ENCODE measurements at places on chromosomes 11 and 22.

- no peak for DNase-seq
These were observed 69.0 kb downstream of the UBASH3B start for GRCh38 chr11:122724520-122724919.

DNA sequence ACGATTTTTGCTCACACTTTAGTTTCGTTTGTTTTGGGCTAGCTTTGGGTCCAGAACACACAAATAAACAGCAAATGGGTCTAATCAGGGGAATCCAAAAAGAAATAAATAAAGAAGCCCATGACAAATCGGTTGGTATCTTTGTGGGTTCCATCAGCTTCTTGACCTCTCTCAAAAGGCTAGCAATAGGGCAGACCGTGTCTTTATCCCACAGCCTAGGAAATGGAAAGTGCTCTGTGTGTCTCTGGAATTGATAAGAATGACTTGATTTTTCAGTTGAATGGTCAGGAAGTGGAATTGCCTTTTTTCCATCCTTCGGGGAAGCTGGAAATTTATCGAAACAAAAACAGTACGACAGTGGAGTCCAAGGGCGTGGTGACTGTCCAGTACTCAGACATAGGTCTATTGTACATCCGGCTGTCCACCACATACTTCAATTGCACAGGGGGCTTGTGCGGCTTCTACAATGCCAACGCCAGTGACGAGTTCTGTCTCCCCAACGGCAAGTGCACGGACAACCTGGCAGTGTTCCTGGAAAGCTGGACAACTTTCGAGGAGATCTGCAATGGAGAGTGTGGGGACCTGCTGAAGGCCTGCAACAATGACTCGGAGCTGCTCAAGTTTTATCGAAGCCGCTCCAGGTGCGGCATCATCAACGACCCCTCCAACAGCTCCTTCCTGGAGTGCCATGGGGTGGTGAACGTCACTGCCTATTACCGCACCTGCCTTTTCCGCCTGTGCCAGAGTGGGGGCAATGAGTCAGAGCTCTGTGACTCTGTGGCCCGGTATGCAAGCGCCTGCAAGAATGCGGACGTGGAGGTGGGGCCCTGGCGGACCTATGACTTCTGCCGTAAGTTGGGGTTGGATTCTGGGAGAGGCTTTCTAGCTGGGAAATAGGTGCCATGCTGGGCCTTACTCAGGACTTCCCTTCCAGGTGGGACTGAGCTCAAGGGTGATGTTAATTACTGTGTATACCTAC lies 28.6 kb downstream of the TECTA start:
- no peak for DNase-seq

GRCh38 chr11:109153836-109154235 lies 268.2 kb upstream of the C11orf87 start:
- no peak for DNase-seq

GRCh38 chr11:2574043-2574552 lies 125.7 kb downstream of the KCNQ1OT1 start:
- no peak for DNase-seq

- no peak for DNase-seq
These were observed 25.6 kb downstream of the SYT7 start for GRCh38 chr11:61555051-61555969.

- DNase-seq, result no peak
These were observed 5.0 kb upstream of the LIMK2 start for GRCh38 chr22:31206896-31207687.

- DNase-seq, result no peak
These were observed 1041.6 kb downstream of the BRD1 start for GRCh38 chr22:48785792-48786678.

GRCh38 chr11:113835306-113835705 lies 40.1 kb downstream of the USP28 start:
- DNase-seq, result no peak

DNA sequence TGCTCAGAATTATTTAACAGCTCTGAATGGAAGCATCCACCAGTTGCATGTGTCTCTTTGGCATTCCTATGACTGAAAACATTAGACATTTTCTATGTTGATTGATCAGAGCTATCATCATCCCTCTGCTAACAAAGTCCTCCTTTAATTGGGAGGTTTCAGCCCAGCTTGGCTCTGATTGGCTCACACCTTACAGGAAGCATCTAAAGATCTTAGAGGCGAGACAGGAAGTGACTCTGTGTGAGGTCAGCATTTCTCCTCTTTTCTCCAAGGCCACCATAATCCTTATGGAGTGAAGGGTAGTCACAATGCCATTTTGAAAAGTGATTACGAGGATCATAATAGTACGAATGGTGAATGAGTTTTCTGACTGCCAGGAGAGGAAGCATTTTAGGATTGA lies 260.8 kb downstream of the MIAT start:
- DNase-seq, result no peak

DNA sequence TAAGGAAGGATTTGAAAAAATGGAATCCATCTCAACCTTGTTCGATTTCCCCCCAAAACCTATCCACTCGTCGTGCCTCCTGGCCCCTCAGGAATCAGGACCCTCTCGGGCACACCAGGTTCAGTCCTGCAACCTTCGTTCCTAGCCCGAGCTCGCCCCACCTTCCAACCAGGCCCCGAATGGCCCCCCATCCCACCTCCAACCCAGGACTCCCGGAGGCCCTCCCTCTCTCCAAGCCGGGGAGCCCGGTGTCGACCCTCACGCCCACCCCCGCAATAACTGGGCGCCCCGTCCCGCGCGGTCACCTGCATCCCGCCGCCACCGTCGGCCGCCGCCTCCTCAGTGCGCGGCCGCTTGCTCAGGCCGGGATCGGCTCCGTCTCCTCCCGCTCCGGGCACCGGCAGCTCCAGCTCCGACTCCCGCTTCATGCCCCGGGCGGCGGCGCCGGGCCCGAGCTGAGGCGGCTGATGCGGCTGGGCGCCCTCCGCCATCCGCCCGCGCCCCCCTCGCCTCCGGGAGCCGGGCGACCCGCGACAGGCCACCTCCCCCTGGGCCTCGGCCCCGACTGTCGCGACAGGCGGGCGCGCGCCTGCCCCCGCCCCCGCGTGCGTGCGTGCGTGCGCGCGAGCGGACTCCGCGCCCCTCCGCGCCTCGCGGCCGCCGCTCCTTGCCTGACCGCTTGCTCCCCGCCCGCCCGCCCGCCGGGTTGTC lies 534 bp downstream of the RBFOX2 start:
- peak; percentile 2 for DNase-seq

DNA sequence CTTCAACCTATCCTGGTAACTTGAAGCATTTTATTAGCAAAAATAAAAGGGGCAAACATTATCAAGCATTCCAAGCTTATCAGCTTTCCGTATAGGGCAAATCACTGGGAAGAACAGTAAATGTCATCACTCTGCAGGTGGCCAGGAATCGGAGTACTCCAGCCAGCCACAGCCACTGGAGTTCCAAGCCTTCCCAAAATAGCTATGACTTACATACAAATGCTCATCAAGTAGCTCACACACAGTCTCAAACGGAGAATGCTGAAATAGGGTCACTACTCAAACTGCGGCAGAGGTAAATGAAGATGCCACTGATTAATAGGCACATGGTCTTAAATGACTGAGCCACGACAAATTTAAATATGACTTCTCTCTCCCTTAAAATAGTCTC lies 2.1 kb downstream of the USP28 start:
- no peak for DNase-seq

DNA sequence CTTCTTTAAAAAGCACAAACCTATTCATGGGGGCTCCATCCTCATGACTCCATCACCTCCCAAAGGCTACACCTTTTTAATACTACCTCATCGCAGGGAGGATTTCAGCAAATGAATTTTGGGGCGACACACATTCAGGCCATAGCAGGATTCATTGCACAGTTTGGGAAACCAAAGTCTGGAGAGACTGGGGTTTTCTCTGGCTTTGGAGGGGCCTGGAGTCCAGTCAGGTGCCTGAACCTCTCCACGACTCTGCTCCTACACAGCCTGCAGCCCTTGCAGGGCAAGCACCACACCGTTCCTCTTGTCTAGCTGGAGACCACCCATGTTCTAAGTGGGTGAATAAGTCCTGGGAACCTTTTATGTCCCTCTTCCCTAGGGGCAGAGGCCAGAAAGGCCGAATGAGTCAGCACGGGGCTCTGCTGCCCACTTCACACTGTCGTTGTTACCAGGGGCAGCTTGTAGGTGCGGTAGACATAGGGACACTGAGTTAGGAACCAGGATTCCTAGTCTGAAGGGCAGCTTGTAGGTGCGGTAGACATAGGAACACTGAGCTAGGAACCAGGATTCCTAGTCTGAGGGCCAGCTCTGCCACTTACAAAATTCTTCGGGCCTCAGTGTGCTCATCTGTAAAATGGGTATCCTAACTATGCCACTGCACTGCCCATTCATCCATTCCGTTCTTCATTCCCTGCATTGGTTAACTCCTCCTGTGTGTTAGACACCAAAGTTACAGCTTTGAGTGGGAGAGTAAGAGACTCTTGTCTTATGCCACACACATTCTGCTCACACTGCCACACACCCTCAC lies 251.7 kb upstream of the B3GAT1 start:
- DNase-seq, result no peak

DNA sequence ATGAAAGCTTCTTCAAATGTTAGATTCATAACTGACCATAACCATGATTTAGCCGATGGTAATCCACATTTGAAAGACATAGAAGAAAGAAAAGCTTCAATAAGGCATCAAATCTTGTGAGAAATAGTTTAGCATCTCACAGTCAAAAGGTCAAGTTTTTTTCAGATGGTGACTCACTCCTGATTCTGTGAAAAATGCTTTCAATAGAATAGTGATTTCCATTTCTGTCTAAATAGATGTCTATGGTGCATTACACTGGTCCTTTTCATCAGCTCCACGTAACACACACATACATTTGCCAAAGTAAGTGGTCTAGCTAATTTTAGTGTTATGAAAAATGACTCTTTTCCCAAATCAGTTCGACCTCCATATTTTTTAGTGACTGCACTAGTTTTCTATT lies 139.2 kb downstream of the LRRC4C start:
- no peak for DNase-seq

- DNase-seq, result no peak
These were observed 173.2 kb upstream of the SORL1-AS1 start for GRCh38 chr11:121625777-121626506.

Measured in stimulated activated CD4-positive, alpha-beta T cell treated with anti-CD3 and anti-CD28 coated beads, Interleukin-12 subunit alpha, Interleukin-12 subunit beta, amount 100 ng/mL, for 48 hours (primary cell).